ENCODE measurements at places on chromosomes 16 and 17.

DNA sequence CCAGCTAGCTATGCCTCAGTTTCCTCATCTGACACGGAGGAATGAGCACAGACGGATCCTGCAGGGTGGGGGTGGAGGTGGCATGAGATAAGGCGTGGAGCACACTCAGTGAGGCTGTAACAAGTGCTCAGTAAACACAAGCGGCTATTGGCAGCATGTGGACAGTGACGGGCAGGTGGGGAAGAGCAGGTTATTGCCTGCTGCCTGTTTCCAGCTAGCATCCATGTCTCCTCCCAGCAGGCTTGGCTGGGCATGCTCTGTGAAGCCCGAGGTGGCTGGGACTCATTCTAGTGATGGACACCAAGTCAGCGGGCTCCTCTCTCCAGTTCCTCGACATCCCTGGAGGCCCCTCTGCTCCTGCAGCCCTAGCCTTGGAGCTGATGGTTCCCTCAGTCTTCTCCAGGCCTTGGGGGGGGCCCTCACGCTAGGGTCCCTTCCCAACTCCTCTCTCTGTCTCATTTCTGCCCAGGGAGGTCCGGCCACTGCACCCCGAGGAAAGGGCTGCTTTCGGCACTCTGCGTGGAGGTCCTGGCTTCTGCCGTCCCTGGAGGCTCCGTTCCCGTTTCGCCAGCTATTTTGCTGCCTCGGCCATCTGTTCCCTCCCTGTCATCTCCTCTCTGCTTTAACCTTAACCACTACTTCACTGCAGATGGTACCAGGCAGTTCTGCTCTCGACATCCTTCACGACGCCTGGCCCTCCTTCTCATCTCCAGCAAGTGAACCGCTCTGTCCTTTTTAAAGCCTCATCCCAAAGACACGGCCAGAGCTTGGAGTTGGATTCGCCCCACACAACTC lies 6.2 kb downstream of the RTN4RL1 start:
- DNase-seq: no peak

DNA sequence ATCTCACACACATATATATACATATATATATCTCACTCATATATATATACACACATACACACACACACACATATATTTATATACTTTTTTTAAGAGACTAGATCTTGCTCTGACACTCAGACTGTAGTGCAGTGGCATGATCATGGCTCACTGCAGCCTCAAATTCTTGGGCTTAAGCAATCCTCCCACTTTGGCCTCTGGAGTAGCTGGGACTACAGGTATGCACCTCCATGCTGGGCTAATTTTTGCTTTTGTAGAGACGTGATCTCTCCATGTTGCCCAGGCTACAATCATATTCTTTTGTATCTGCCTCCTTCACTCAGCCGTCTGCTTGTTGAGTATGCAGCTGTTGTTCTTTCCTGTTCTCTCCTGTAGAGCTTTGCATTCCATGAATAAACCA lies 60.6 kb downstream of the HS3ST3B1 start:
- DNase-seq: no peak

- DNase-seq: no peak
These were observed 55.2 kb upstream of the ELAC2 start for GRCh38 chr17:13073018-13073417.

- DNase-seq: no peak
These were observed 68.1 kb downstream of the GAS7 start for GRCh38 chr17:10130263-10130662.

DNA sequence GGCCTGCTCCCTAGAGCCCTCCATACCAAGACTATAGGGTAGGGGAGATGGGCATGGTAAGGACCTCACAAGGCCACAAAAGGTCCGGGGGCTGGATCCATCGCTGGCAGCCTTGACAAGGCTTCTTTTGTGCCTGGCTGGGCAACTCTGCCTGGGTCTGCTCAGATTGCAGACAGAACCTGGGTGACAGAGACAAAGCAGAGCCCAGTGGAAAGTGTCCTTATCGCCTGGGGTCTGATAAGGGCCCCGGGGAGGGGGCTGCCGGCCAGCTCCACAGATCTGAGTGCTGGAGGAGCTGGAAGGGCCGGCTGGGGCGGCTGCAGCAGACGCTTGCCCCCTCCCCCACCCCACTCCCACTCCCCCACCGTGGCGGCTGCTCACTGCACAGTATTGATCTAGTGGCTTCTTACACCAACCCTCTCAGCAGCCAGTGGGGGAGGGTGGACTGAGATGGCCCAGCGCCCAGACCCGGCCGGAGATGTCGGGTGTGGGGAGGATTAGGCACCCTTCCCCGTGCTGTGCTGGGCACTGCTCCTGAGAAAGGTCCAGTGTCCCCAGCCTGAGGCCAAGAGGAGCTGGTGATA lies 7.2 kb downstream of the MMP15 start:
- DNase-seq: no peak

- DNase-seq: no peak
These were observed 9.4 kb downstream of the CLUH start for GRCh38 chr17:2701996-2702741.

DNA sequence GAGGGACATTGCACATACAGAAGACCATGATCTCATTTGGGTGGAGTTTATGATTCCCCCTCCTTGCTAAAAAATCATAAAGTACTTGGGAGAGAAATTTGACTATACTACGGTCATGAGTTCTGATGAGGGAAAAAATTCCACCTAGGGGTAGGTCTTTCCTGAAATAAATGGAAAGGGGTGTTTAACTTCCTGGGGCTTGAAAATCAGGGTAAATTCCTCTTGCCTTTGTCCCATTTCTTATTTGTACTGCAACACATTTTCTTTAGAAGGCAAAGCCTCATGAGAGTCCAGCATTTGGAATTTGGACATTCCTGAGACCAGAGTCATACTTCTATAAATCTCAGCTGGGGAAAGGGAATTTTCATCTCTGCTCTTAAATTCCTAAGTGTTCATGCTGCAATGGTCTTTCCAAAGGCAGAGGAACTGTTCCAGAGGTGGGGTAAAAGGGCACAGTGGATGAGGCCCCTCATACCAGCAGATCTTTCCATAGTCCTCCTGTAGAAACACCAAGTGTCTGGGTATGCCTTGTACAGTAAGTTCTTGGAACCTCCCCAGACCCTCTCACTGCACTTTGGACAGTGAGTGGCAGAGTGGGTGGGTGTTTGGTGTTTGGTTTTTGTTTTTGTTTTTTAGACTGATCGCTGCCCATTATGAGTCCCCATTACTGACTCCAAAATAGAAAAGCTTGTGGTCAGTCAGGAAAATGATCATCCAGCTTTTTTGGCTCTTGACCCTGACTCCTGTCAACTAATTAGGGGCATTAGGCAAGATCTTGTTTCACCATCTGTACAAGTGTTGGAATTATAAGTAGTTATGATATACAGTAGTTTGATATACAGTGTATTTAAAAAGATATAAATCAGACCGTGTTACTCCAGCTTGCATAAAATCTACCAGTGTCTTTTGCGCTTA lies 6.0 kb downstream of the LYRM1 start:
- no peak for DNase-seq

- no peak for DNase-seq
These were observed 605 bp downstream of the NLRP1 start for GRCh38 chr17:5583426-5584382.

DNA sequence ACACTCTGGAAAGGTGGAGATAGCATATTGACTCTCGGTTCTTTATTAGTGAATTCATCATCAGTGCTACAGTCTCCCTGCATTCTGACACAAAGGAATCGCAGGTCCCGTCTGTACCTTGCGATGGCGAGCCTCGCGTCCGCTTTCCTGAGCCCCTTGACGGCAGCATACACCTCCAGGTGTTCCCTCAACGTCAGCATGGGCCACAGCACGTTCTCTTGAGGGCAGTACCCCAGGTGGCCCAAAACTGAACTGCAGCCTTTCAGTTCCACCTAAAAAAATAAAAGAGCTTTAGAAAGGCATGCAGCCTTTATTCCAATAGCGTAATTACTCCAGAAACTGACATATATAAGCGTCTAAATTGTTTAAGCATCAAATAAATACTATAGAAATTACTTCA lies 24.2 kb upstream of the ABCA9 start:
- DNase-seq: no peak

GRCh38 chr16:14667347-14668266 lies 26.5 kb downstream of the PLA2G10 start:
- DNase-seq: no peak

GRCh38 chr17:50768346-50768761 lies 1.0 kb upstream of the ANKRD40CL start:
- DNase-seq: no peak

- DNase-seq: no peak
These were observed 21.9 kb downstream of the ST3GAL2 start for GRCh38 chr16:70416748-70417616.

All from stimulated activated CD4-positive, alpha-beta T cell treated with anti-CD3 and anti-CD28 coated beads, Interleukin-15, amount 100 ng/mL, for 1 hour (primary cell).